ENCODE measurements at places on chromosomes 11 and 22. TPM values are rescaled to one million over a fixed set of nuclear protein-coding genes. Genes with fewer than 3 reads are reported as not detected.

Gene CHST1
- total RNA-seq, result not detected

Gene NCF4
- total RNA-seq, result 2.9 TPM

Gene CCDC86
- 51.4 TPM for total RNA-seq

- H3K27me3 ChIP-seq, result peaks cover 6% of the 10 kb centered on the region
- no peak for DNase-seq
- H3K36me3 ChIP-seq, result no peaks in the 10 kb centered on the region
- no peak overlapping the region for H3K4me3 ChIP-seq
Observed at GRCh38 chr11:71214553-71215424, 37.6 kb downstream of the SHANK2 start.

- no peak overlapping the region for H3K27ac ChIP-seq
- no peaks in the 10 kb centered on the region for H3K27me3 ChIP-seq
- H3K4me3 ChIP-seq, result no peak overlapping the region
- no peak for DNase-seq
- H3K4me1 ChIP-seq, result no peaks in the 10 kb centered on the region
- no peaks in the 10 kb centered on the region for H3K36me3 ChIP-seq
Observed at GRCh38 chr11:45726493-45727054, 61.2 kb upstream of the CHST1 start.

GRCh38 chr11:36010010-36010740 lies 66.3 kb downstream of the LDLRAD3 start:
- DNase-seq, result no peak
- H3K36me3 ChIP-seq, result no peaks in the 10 kb centered on the region
- no peaks in the 10 kb centered on the region for H3K4me1 ChIP-seq
- peaks cover 15% of the 10 kb centered on the region for H3K27me3 ChIP-seq

- peak; percentile 3 for DNase-seq
- H3K27ac ChIP-seq, result peak overlapping the region; percentile 46
Observed at GRCh38 chr22:32880893-32881596, 79.5 kb downstream of the TIMP3 start.

DNA sequence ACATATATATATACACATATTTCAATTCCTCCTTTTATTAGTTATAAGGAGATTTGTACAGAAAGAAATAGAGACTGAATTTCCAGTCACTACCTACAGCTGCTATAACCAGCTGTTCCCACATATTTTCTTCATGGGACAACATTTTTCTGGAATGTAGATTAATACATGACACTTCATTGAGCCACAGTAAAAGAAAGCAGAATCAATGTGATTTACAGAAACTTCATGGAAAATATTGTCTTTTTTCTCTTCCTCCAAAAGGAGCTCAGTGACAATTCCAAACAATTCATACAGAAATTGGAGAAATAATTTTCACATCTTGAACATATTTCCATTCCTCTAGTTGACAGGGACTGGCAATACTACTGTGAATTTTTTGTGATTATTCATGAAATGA lies 249.2 kb downstream of the DLG2 start:
- no peaks in the 10 kb centered on the region for H3K36me3 ChIP-seq
- H3K27me3 ChIP-seq, result no peaks in the 10 kb centered on the region
- H3K4me3 ChIP-seq, result no peak overlapping the region
- no peaks in the 10 kb centered on the region for H3K4me1 ChIP-seq
- H3K27ac ChIP-seq, result no peak overlapping the region
